ENCODE measurements at places on chromosomes 4 and X.

DNA sequence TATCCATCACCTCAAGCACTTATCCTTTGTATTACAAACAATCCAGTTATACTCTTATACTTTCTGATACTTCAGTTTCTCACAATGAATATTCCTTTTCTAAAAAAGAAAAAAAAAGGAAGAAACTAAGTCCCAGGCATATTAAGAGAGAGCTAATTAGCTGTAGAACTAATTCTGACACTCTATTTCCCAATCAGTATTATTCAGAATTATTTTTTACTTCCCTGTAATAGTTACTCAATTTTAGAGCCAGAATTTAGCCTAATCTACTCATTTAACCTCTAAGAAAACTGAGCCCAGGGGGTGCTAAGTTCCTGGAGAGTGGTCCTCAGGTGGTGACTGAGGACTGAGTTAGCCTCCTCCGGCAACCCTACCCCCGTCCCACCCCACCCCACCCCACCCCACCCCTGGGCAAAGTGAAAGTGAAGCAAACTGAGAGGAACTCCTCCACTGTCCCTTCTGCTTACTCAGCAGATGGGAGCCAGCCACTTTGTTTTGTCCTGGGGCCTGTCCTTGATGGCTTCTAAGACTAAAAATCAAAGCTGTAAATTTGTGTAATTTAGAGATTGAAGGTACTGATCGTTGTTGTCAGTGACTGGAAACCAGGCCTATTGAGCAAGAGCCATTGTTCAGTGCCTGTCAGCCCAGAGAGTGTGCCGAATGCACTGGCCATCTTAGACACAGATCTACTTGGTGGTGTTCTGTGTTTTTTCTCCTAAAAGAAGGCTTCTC is 162.1 kb downstream of the CBR4 start:
- no peak for DNase-seq

DNA sequence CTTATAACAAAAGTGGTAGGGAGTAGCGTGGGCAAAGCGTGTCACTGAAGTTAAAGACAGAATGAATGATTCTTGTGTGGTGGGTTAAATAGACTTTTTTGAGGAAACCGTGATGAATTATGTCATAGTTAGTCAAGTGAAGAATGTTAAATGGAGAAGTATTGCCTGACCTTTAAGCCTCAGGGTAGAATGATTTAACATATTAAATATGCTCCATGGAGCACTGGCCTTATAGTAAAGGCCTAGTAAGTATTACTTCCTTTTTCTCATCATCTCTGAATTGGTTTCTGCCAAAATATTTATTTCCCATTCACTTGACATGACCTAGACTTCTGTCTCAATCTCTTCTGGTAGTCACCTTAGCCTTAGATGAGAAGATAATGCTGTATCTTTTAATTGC is 23.7 kb downstream of the MAGEB1 start:
- no peak for DNase-seq

- no peak for DNase-seq
These were observed 173.0 kb downstream of the SPCS3 start for GRCh38 chr4:176492646-176493302.

GRCh38 chr4:146637621-146638332 is 916 bp upstream of the POU4F2 start:
- no peak for DNase-seq

DNA sequence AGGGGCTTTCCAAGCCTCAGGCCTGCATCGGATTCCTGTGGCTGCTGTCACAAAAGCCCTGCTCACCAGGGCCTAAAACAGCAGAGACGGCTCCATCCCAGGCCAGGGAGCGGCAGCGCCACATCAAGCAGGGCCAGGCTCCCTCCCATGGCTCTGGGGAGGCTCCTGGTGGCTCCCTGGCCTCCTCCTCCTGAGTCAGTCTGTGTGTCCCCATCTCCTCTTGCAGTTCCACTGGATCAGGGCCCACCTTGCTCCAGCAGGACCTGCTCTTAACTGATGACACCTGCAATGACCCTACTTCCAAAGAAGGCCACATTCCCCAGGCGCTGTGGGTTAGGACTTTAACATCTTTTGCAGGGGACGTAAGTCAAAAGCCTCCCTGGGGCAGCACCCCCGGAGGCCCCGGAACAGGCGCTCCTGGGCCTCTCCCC is 51.9 kb downstream of the CPZ start:
- no peak for DNase-seq

GRCh38 chrX:101774340-101774739 is 114.7 kb upstream of the ARMCX2 start:
- DNase-seq: no peak

DNA sequence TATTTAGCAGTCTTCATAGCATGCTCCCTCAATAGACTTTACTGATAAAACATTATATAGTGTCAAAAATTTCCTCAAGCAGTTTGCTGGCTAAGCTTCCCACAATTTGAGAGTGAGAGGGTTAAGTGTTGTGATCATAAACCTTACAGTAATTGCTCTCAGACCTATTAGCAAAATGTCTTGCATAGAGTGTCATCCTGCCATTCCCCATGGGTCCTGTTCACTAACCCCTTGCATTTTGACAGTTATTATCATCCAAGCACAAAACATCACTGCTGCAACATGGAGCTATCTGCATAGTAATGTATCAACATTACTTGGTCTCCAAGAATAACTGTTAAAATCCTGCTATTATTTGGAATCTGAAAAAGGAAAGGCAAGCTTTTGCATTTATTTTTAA is 196.1 kb upstream of the GK2 start:
- no peak for DNase-seq
